ENCODE measurements at places on chromosomes 12 and 14. TPM values are rescaled to one million over a fixed set of nuclear protein-coding genes. Genes with fewer than 3 reads are reported as not detected.

SLC5A8 gene
- 0.67 TPM for total RNA-seq

ACOT4 gene
- total RNA-seq = 6.7 TPM

RASAL1 gene
- total RNA-seq = 46.5 TPM

AKAP3 gene
- total RNA-seq = 2.3 TPM

ALKBH1 gene
- total RNA-seq = 11.9 TPM

GUCY2C gene
- not detected for total RNA-seq

EIF2S3B gene
- total RNA-seq = 2.6 TPM

CARMIL3 gene
- 1.1 TPM for total RNA-seq

JDP2 gene
- 31.0 TPM for total RNA-seq

MANSC4 gene
- not detected for total RNA-seq

PKP2 gene
- total RNA-seq = 2.4 TPM

NPC2 gene
- 508 TPM for total RNA-seq

RNF212B gene
- total RNA-seq = not detected

ARF6 gene
- 41.6 TPM for total RNA-seq

GRCh38 chr14:59265808-59266207 lies 77.3 kb downstream of the DAAM1 start:
- no peaks in the 10 kb centered on the region for H3K4me1 ChIP-seq
- DNase-seq = no peak

- H3K4me3 ChIP-seq = no peak overlapping the region
- H3K36me3 ChIP-seq = no peaks in the 10 kb centered on the region
- H3K4me1 ChIP-seq = no peaks in the 10 kb centered on the region
- H3K27ac ChIP-seq = no peak overlapping the region
Observed at GRCh38 chr14:89540830-89541470, 123.9 kb upstream of the FOXN3 start.

GRCh38 chr12:126228936-126229335 lies 1163.7 kb downstream of the AACS start:
- DNase-seq = no peak
- no peak overlapping the region for H3K4me3 ChIP-seq
- H3K4me1 ChIP-seq = no peaks in the 10 kb centered on the region
- H3K27me3 ChIP-seq = no peaks in the 10 kb centered on the region
- H3K36me3 ChIP-seq = no peaks in the 10 kb centered on the region

DNA sequence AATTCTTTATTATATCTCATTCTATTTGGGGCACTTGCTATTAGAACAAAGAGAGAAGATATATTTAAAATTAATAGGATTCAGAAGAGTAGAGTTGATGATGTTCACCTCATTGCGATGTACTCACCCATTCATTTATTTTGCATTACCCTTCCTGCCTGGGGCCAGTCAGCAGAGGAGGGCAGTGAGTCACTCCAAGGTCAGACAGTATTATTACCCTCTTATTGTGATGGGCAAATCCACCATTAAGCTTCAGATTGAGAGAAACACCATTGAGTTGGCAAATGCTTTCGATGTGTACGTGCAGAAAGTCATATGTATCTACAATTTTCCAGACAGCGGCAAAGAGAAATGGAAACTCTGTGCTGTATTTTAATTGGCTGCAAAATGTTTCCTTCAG lies 134.2 kb downstream of the BICD1 start:
- no peak for DNase-seq
- no peak overlapping the region for H3K4me3 ChIP-seq
- no peak overlapping the region for H3K27ac ChIP-seq
- H3K4me1 ChIP-seq = no peaks in the 10 kb centered on the region

GRCh38 chr12:82625523-82625922 lies 61.2 kb upstream of the TMTC2 start:
- H3K27ac ChIP-seq = no peak overlapping the region
- no peaks in the 10 kb centered on the region for H3K4me1 ChIP-seq
- no peaks in the 10 kb centered on the region for H3K27me3 ChIP-seq
- no peak overlapping the region for H3K4me3 ChIP-seq
- H3K36me3 ChIP-seq = no peaks in the 10 kb centered on the region
- no peak for DNase-seq

GRCh38 chr12:29725587-29726320 lies 58.0 kb downstream of the TMTC1 start:
- no peaks in the 10 kb centered on the region for H3K27me3 ChIP-seq
- DNase-seq = no peak
- no peak overlapping the region for H3K4me3 ChIP-seq
- no peak overlapping the region for H3K27ac ChIP-seq

GRCh38 chr12:131428091-131428685 lies 282.7 kb upstream of the SFSWAP start:
- no peaks in the 10 kb centered on the region for H3K4me1 ChIP-seq
- H3K27me3 ChIP-seq = no peaks in the 10 kb centered on the region
- no peak overlapping the region for H3K27ac ChIP-seq
- no peak for DNase-seq

DNA sequence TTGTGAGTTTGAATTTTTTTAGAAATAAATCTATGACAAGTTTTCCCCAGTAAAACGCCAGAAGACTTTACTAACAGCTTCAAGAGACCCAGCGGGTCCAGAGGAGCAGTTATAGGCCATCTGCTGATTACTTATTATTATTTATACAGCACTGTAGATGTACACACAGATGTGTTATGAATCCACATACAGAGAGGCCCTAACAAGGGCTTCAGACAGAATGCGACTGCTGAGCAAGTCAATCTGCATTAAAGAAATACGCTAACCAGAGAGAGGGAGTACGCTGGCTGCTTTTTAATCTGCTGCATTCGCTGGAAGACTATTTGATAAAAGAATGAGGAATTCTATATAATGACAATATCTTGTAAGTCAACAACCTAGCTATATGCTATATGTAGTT lies 32.5 kb downstream of the ATF7 start:
- H3K27ac ChIP-seq = no peak overlapping the region
- H3K4me3 ChIP-seq = no peak overlapping the region
- DNase-seq = no peak
- H3K36me3 ChIP-seq = no peaks in the 10 kb centered on the region

GRCh38 chr12:6303071-6303470 lies 7.4 kb upstream of the PLEKHG6 start:
- no peak overlapping the region for H3K4me3 ChIP-seq
- no peak for DNase-seq
- no peak overlapping the region for H3K27ac ChIP-seq
- no peaks in the 10 kb centered on the region for H3K4me1 ChIP-seq
- H3K36me3 ChIP-seq = no peaks in the 10 kb centered on the region
- no peaks in the 10 kb centered on the region for H3K27me3 ChIP-seq

GRCh38 chr12:6154730-6155459 lies 30.4 kb upstream of the VWF start:
- no peaks in the 10 kb centered on the region for H3K27me3 ChIP-seq
- H3K27ac ChIP-seq = no peak overlapping the region
- H3K4me3 ChIP-seq = no peak overlapping the region
- H3K4me1 ChIP-seq = no peaks in the 10 kb centered on the region
- H3K36me3 ChIP-seq = no peaks in the 10 kb centered on the region

- H3K4me3 ChIP-seq = no peak overlapping the region
- DNase-seq = no peak
- H3K27me3 ChIP-seq = no peaks in the 10 kb centered on the region
Observed at GRCh38 chr12:12333407-12334366, 16.4 kb downstream of the MANSC1 start.

- no peaks in the 10 kb centered on the region for H3K36me3 ChIP-seq
- DNase-seq = no peak
- H3K4me3 ChIP-seq = no peak overlapping the region
- no peaks in the 10 kb centered on the region for H3K4me1 ChIP-seq
- no peaks in the 10 kb centered on the region for H3K27me3 ChIP-seq
Observed at GRCh38 chr12:12115514-12115913, 44.8 kb downstream of the BCL2L14 start.

- peaks cover 90% of the 10 kb centered on the region for H3K27me3 ChIP-seq
- H3K27ac ChIP-seq = no peak overlapping the region
- H3K4me3 ChIP-seq = no peak overlapping the region
Observed at GRCh38 chr12:113473942-113474341, 2.3 kb upstream of the LHX5 start.

GRCh38 chr14:103449634-103450161 lies 64.5 kb downstream of the MARK3 start:
- H3K4me1 ChIP-seq = peaks cover 12% of the 10 kb centered on the region
- no peaks in the 10 kb centered on the region for H3K27me3 ChIP-seq
- DNase-seq = no peak
- H3K27ac ChIP-seq = no peak overlapping the region
- no peak overlapping the region for H3K4me3 ChIP-seq
- H3K36me3 ChIP-seq = no peaks in the 10 kb centered on the region

GRCh38 chr14:69955855-69956845 lies 76.9 kb downstream of the SMOC1 start:
- H3K4me1 ChIP-seq = no peaks in the 10 kb centered on the region
- no peak for DNase-seq
- H3K27me3 ChIP-seq = peaks cover 4% of the 10 kb centered on the region

- no peak overlapping the region for H3K27ac ChIP-seq
- no peaks in the 10 kb centered on the region for H3K27me3 ChIP-seq
- no peak for DNase-seq
- H3K4me1 ChIP-seq = no peaks in the 10 kb centered on the region
- H3K36me3 ChIP-seq = no peaks in the 10 kb centered on the region
Observed at GRCh38 chr12:61974461-61974860, 285.7 kb upstream of the USP15 start.

GRCh38 chr12:120362516-120363273 lies 6.3 kb downstream of the MSI1 start:
- no peak for DNase-seq
- no peaks in the 10 kb centered on the region for H3K27me3 ChIP-seq
- H3K4me1 ChIP-seq = peaks cover 16% of the 10 kb centered on the region
- no peak overlapping the region for H3K27ac ChIP-seq
- H3K36me3 ChIP-seq = no peaks in the 10 kb centered on the region

GRCh38 chr14:102537981-102538601 lies 28.5 kb upstream of the ANKRD9 start:
- H3K36me3 ChIP-seq = no peaks in the 10 kb centered on the region
- H3K4me1 ChIP-seq = no peaks in the 10 kb centered on the region
- no peak overlapping the region for H3K27ac ChIP-seq
- no peak for DNase-seq
- H3K4me3 ChIP-seq = no peak overlapping the region
- H3K27me3 ChIP-seq = no peaks in the 10 kb centered on the region

DNA sequence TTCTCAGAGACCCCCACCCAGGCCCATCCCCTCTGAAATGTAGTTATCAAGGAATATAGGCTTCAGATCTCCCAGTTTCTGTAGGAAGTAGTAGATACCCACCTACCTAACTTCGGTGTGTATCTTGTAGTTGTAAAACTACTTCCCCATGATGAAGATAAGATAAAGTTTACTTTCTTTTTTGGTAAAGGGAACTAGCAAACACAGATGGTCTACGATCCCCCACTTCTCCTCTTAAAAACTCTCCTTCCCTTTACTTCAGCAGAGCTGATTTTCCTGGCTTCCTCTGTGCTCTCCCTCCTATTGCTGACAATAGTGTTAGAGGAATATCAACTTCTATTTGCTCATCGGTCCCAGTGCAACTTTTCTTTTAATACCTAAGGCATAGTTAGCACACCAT lies 395.2 kb downstream of the RPL10L start:
- H3K4me3 ChIP-seq = no peak overlapping the region
- no peaks in the 10 kb centered on the region for H3K36me3 ChIP-seq
- H3K27me3 ChIP-seq = no peaks in the 10 kb centered on the region

DNA sequence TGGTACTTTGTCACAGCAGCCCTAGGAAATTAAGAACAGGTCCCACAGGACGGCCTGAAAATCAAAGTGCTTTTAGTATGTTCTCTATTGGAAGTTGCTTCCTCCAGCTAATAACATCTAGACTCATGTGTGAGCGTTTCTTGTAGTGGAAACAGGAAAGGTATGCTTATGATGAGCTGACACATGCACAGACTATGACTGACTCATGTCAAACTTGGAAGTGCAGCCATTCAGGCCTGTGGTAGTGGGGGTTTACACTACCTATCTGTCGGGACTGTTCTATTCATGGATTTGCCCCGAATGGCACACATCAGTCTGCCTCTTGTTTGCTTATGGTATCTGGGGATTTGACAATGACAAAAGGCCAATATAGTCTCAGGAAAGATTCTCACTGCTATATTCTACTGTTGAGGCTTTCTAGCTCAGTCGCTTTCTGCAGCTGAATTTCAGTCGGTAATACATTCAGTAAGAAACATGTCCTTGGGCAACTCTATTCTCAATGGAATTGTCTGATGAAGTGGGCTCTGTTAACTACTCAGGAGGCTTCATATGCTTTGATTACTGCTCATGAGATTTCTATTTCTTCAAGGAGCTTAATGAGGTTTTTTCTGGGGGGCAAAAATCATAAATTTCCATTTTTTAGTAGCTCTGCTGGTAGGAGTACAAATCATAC lies 270.3 kb upstream of the DAAM1 start:
- no peak overlapping the region for H3K4me3 ChIP-seq
- no peaks in the 10 kb centered on the region for H3K4me1 ChIP-seq
- no peak overlapping the region for H3K27ac ChIP-seq
- DNase-seq = no peak
- no peaks in the 10 kb centered on the region for H3K36me3 ChIP-seq

- no peaks in the 10 kb centered on the region for H3K4me1 ChIP-seq
- no peaks in the 10 kb centered on the region for H3K27me3 ChIP-seq
- DNase-seq = no peak
- H3K27ac ChIP-seq = no peak overlapping the region
- H3K4me3 ChIP-seq = no peak overlapping the region
- no peaks in the 10 kb centered on the region for H3K36me3 ChIP-seq
Observed at GRCh38 chr14:82431031-82431430, 897.4 kb upstream of the SEL1L start.

DNA sequence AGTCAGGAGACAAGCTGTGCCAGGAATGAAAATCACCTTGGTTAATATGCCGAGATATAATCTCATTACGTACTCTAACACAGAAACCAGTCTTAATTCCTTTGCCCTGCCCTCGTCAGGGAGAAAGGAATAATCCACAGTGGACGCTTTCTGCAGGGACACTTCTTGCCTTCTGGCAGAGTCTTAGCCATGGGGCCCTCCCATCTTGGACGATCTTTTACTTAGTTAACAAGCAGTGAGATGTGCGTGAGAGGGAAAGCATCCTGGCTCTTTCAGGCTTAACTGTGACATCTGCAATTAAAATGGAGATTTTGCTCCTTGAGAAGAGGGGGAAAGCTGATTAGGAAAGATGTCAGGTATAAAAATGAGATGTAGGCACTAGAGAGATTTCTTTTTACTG lies 246.4 kb downstream of the TMEM132C start:
- H3K36me3 ChIP-seq = no peaks in the 10 kb centered on the region
- no peak overlapping the region for H3K27ac ChIP-seq
- no peak overlapping the region for H3K4me3 ChIP-seq
- H3K27me3 ChIP-seq = no peaks in the 10 kb centered on the region
- no peak for DNase-seq

GRCh38 chr12:27710592-27711316 lies at the start of gene MRPS35:
TSS of gene MRPS35 (plus strand) at chr12:27710832. CDS start at chr12:27710844, 12 bp downstream.
- H3K36me3 ChIP-seq = peaks cover 9% of the 10 kb centered on the region
- H3K27me3 ChIP-seq = no peaks in the 10 kb centered on the region
- H3K4me1 ChIP-seq = peaks cover 12% of the 10 kb centered on the region
- peak within 1 kb of the TSS; percentile 60 for H3K4me3 ChIP-seq
- peak; percentile 92 for DNase-seq
